Occipital lobe (tissue), 3 donors: ENCODE measurements at places on chromosomes 13 and 19.

- DNase-seq = no peak
Measured at GRCh38 chr19:11674067-11674492, 64.7 kb downstream of the ZNF823 start.

GRCh38 chr13:95530178-95530577 lies 22.3 kb upstream of the CLDN10 start:
- no peak for DNase-seq

GRCh38 chr13:53250977-53251376 lies 222.4 kb downstream of the OLFM4 start:
- no peak for DNase-seq

GRCh38 chr13:49587311-49587847 lies 2.0 kb upstream of the RCBTB1 start:
- no peak for DNase-seq

DNA sequence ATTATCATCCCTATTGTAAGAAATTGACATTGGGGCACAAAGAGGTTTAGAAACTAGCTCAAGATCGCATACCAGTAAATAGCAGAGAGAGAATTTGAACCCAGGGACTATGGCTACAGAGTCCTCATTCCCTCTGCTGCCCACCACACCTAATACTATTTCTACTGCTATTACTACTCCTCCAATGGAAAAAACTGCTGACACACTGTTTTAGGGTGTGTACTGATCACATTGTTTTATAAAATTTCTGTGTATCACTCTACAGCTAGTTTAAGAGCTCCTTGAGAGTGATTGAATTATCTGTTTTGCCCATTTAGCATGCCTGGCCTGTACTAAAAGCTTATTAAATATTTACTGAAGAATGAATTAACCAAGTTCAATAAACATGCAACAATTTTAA lies 552.4 kb downstream of the GPC5 start:
- no peak for DNase-seq

DNA sequence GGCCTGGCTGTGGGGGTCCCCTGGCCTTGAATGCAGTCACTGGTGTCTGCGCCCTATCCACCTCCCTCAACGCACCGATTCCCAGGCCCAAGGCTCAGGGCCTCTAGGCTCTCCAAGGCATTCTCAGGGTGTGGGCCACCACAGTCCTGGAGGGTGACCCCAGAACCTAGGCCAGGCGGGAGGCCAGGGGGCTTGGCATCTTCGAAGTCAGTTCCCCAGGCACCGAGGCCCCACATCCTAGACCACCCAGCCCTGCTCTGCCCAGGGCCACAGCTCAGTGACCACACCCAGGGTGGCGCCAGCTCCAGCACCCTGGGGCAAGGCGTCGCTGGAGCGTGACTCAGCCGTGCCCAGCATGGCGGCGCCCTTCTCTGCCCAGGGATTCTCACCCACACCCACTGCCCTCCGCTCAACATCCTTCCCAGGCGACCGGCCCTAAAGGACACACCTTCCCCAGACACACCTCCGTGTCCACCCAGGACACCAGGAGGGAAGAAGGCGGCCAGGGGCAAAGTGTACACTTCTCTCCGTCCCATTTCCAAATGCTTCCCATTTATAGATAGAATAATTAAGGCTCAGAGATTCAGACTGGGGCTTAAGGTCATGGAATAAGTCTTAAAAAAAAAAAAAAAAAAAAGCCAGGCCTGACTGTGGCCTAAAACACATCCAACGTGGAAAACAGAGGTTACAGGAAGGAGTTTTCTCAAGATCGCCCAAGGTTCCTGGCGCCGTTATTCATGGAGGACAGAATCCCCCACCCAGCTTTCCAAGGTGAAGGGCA lies 36.4 kb upstream of the NANOS3 start:
- no peak for DNase-seq

DNA sequence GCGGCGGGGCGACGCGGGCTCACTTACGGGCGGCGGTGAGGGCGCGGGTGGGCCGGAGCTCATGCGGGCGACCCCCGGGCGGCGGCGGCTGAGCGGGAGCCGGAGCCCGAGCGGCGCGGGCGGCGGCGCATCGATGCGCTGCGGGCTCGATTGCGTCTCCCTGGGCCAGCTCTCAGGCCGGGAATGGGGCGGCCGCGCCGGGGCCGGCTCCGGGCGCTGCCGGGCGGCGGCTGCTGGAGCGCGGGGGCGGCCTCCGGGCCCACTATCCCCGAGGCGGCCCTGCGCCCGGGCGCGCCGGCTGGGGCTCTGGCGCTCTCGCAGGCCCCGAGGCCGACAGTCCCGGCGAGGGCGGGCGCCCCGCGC lies 1.4 kb upstream of the TSHZ3 start:
- DNase-seq = no peak

- no peak for DNase-seq
Measured at GRCh38 chr19:7391218-7391670, 42.5 kb downstream of the ARHGEF18 start.

GRCh38 chr19:17807731-17808316 lies 12.9 kb downstream of the B3GNT3 start:
- no peak for DNase-seq

DNA sequence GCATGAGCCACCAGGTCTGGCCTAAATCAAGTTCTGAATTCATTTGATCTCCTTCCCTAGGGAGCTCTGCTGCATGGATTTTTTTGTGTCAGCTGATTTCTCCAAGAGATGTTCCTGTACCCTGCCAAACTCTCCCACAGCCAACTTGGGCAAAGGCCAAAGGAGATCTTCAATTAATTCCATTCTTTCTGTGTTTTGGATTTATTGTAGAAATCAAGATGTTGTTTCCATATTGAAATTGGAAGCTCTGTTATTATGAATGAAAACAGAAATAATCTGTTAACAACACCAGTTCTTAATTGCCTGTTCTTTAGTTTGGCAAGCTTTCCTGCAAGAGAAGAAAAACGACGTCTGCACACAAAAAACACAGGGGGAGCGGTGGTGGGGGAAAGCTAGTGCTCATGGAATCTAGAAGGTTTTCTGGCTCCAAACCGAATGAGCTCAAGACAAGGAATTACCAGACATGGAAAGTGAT lies 86.5 kb upstream of the ABCC4 start:
- no peak for DNase-seq

DNA sequence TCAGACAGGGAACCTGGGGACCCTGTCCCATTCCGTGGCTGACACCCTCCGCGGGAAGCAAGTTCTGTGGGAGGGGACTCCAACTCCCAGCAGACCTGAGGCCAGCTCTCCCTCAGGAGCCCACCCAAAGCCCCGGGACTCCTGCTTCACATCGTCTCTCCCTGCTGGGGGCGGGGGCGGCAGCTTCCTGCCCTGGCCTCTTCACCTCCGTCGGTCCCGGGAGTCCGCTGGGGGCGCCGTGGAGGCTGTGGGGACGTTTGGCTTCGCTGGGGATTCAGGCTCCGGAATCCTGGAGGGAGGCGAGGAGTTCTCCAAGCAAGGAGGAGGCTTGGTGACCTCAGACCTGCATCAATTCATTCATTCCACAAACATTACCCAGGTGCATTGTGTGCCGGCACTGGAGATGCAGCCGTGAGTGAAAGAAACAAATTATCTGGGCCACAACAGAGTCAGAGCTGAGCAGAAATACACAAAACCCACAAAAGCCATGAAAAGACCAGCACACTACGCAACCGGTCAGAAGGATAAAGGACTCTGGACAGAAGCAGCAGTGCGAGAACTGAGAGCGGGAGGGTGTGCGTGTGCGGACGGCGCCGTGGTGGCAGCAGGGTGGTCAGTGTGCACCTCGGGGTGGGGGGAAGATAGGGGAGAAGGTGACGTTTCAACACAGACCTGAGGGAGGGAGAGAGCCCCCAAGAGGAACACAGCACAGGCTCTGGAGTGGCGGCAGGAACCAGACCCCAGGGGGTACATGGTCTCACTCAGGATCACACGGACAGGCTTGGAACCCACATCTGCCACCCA lies 19.0 kb downstream of the EPS8L1 start:
- DNase-seq = no peak

- DNase-seq = no peak
Measured at GRCh38 chr19:15279326-15279904, 47.2 kb upstream of the EPHX3 start.

DNA sequence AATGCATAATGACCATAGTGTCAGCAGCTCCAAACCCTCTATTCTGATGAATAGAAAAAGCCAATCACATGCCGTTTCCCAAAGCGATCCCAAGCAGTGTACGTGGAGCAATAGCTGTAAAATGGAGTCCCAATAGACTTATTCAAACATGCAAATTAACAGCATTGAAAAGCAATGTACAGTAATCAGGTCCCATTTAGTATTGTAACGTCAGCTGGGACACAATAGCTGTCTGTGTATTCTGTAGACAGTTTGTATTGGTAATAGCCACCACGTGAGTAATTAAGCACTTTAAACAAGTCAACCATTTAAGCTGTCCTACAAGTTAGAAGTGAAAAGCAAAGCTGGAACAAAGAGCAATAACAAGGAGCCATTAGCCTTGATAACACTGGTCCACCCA lies 698.2 kb downstream of the PCDH17 start:
- DNase-seq = no peak
